Lower lobe of right lung (tissue), 2 donors: ENCODE measurements at places on chromosomes 13 and 19. TPM values are rescaled to one million over a fixed set of nuclear protein-coding genes. Genes with fewer than 3 reads are reported as not detected.

DNA sequence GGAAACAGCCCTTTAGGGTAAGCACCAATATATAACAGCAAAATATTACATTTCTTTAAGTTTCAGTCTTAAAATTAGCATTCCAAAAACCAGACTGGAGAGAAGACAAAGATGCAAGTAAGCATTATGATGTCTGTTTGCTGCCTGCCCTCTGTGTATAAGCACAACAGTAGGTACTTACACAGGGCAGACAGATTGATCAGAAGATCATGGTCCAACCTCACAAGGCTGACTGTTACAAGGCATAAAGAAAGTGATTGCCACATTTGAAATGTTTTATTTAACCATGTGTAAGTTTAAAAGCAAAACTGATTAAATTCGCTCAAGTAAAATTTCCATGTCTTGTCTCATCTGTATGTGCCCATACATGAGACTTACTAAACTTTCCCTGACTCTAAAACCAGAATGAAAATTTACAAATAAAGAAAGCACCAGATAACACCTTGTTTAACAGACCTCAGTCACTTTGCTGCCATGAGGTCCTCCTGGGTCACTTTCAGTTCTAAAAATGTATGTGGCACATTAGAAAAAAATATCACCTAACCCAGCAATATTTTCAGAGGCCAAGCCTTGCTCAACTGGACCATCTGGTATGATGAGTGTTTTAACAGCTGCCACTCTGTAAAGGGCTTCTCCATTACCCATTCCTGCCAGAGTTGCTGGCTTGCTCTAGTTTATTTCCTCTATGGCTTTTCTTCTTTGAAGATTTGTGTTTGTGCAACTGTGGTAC is 297.0 kb downstream of the RBM26 start:
- no peak for DNase-seq
- H3K4me3 ChIP-seq: no peak overlapping the region
- H3K27ac ChIP-seq: no peak overlapping the region
- no peaks in the 10 kb centered on the region for H3K36me3 ChIP-seq
- no peaks in the 10 kb centered on the region for H3K27me3 ChIP-seq

GRCh38 chr13:24802074-24802473 is 38.1 kb downstream of the RNF17 start:
- no peaks in the 10 kb centered on the region for H3K27me3 ChIP-seq
- no peak for DNase-seq
- H3K36me3 ChIP-seq: no peaks in the 10 kb centered on the region
- H3K4me1 ChIP-seq: no peaks in the 10 kb centered on the region
- H3K4me3 ChIP-seq: no peak overlapping the region
- no peak overlapping the region for H3K27ac ChIP-seq

DNA sequence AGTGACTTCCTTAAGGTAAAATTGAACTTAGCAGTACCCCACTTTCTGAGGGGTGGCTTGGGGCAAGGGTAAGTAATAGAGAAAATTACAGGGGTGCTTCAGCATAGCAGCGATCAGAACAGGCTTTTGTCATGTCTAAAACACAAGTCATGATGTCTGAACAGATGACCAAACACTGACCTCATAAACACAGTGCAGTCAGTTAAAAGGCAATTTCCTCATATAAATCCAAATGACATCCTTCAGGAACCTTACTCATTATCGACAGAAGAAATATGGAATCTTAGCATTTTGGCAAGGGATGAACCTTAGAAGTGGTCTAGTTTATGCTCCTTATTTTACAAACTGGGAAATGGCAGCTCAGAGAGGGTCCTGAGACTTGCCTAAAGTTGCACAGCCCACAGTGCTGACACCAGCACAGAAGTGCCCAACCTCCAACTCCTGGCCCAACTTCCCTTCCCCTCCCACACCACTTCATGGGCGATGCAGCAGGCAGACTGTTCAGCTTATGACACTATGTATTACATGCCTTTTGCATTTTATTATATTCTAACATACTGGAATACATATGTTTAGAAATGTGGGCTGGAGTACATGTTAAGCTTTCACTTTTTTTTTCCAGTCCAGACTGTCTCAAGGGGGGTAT is 3.6 kb downstream of the GJA3 start:
- H3K4me1 ChIP-seq: peaks cover 18% of the 10 kb centered on the region
- peaks cover 88% of the 10 kb centered on the region for H3K27me3 ChIP-seq
- H3K27ac ChIP-seq: no peak overlapping the region
- H3K4me3 ChIP-seq: no peak overlapping the region
- no peak for DNase-seq

DNA sequence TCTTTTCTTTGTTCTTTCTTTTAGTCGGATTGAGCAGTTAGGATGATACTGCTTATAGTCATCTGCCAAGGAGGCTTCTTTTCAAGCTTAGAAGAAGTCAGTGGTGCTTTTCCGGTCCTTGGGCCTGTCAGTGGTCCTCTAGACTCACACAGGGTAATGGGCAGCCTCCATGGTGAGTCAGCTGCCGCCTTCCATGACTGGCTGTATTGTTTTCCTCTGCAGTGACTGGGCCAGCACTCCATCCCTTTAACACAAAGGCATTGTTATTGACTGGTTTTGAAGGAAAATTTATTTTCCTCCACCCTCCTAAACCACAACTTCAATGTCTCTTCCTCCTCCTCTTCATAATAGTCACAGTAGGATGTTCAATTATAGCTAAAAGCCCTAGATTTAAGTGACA is 47.1 kb upstream of the CNMD start:
- no peak overlapping the region for H3K4me3 ChIP-seq
- H3K27ac ChIP-seq: no peak overlapping the region
- no peaks in the 10 kb centered on the region for H3K4me1 ChIP-seq
- no peaks in the 10 kb centered on the region for H3K27me3 ChIP-seq
- DNase-seq: no peak

- peak; percentile 78 for DNase-seq
- H3K27me3 ChIP-seq: no peaks in the 10 kb centered on the region
- H3K36me3 ChIP-seq: no peaks in the 10 kb centered on the region
- peaks cover 36% of the 10 kb centered on the region for H3K4me1 ChIP-seq
Observed at GRCh38 chr13:48161530-48162179, 66.8 kb upstream of the MED4 start.

DNA sequence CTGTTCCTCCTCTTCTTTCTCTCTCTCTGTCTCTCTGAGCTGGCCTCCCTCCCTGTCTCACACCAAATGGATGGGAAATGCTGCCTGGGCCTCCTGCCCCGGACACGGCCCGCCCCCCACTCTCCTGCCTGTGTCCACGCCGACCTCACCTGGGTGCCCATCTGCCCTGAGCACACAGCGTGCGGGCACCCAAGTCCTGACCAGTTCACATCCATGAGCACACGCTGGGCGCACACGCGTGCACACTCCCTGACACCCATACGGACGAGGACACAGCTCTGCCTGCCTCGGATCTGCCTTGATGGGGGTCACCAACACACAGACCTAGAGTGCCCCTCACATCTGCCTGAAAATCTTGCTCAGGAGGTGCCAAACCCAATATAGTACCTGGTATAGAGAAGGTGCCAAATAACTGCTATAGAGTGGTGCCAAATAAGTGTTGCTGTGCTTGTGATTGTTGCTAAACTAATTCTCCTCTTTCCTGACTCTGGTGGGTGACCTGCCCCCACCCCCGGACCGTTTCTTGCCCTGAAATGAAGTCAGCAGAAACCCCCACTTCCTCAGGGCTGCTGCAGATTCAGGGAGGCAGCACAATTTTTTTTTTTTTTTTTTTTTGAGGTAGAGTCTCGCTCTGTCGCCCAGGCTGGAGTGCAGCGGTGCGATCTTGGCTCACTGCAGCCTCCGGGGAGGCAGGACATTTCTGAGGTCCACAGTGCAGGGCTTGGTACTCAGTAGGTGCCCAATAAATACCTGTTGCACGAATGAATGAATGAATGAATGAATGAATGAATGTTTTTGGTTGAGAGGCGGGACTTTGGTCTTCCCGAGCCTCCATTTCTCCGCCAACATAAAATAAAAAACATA is 4.6 kb downstream of the NFIC start:
- DNase-seq: no peak
- peaks cover 67% of the 10 kb centered on the region for H3K4me1 ChIP-seq
- H3K36me3 ChIP-seq: peaks cover 3% of the 10 kb centered on the region
- H3K27ac ChIP-seq: no peak overlapping the region
- no peaks in the 10 kb centered on the region for H3K27me3 ChIP-seq

GRCh38 chr13:73058432-73058735 is 421 bp upstream of the KLF5 start:
- H3K36me3 ChIP-seq: no peaks in the 10 kb centered on the region
- peak overlapping the region; percentile 85 for H3K27ac ChIP-seq
- peaks cover 19% of the 10 kb centered on the region for H3K27me3 ChIP-seq
- no peak for DNase-seq

GRCh38 chr13:67916650-67917049 is 686.5 kb upstream of the PCDH9 start:
- DNase-seq: no peak
- no peaks in the 10 kb centered on the region for H3K4me1 ChIP-seq
- no peak overlapping the region for H3K4me3 ChIP-seq
- H3K27ac ChIP-seq: no peak overlapping the region
- no peaks in the 10 kb centered on the region for H3K36me3 ChIP-seq

The TNFSF13B gene
- total RNA-seq: 26.6 TPM

The CYP2F1 gene
- 1.7 TPM for total RNA-seq

The CGB5 gene
- total RNA-seq: not detected

The CYP2A7 gene
- total RNA-seq: 0.68 TPM

The LGALS14 gene
- total RNA-seq: not detected

The KLF12 gene
- total RNA-seq: 11.3 TPM

The PCSK4 gene
- 7.4 TPM for total RNA-seq

The APOC1 gene
- total RNA-seq: 816 TPM
